AG10803 (cell line): ENCODE measurements at places on chromosomes 2 and 18.

DNA sequence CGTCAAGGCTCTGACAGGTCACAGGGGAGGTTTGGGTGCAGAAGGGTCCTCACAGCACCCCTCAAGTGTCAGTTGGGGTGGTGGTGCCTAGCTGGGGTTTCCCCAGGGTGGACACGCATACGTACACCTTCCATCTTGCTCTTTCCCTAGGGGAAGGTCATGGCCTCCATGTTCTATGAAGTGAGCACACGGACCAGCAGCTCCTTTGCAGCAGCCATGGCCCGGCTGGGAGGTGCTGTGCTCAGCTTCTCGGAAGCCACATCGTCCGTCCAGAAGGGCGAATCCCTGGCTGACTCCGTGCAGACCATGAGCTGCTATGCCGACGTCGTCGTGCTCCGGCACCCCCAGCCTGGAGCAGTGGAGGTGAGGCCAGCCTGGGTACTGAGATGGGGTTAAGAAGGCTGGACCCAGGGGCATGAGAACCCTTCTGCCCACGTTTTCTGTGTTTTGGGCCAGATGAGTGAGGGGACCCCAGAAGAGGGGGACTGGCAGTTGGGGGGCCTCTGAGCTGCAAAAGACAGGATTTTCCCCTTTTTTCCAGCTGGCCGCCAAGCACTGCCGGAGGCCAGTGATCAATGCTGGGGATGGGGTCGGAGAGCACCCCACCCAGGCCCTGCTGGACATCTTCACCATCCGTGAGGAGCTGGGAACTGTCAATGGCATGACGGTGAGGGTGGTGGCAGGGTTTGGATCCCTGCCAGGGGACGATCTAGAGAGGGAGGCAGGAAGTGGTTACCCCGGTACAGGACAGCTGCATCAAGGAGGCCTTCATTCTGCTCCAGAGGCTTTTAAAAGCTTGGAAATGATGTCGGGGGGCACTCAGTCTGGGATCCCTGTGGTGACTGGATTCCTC, 20.9 kb downstream of the SLC30A3 start:
- DNase-seq: no peak

GRCh38 chr2:240162531-240162930, 22.1 kb upstream of the OTOS start:
- DNase-seq: no peak

GRCh38 chr2:239910404-239910803, 114.7 kb downstream of the NDUFA10 start:
- no peak for DNase-seq

DNA sequence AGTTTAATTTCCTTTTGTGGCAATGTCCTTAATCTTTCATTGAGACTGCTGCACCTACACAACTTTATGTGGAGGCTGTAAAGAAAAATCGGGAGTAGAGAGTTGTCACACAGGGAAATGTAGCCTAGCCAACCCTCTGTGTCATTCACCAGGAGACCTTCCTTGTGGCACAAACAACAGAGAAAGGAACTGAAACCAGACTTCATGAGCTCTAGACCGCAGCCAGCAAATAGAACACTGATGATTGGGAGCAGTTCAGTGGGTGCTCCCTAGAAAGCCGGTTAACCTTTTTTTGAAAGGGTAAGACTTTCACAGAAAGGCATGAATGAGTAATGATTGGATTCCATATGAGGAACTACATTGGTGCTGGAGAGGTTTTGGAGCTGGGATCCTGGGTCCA, 1752.4 kb upstream of the CELF4 start:
- no peak for DNase-seq

DNA sequence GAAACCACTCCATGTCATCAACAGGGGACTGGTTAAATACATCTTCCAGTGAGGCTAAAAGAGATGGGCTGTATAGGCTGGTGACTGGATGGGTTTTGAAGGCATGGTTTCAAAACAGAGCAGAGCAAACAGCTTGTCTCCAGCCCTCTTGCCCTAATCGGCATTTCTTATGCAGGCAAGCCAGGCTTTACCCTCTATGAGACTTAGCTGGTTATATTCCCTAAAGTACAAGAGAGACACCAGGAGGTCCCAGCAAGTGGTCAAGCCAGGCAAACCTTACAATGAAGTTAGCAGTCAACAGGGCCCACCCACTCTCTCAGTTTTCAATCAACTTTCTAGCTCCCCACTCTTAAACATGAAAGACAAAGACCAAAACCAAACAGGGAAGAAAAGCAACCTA, 19.0 kb downstream of the OSBPL1A start:
- no peak for DNase-seq

DNA sequence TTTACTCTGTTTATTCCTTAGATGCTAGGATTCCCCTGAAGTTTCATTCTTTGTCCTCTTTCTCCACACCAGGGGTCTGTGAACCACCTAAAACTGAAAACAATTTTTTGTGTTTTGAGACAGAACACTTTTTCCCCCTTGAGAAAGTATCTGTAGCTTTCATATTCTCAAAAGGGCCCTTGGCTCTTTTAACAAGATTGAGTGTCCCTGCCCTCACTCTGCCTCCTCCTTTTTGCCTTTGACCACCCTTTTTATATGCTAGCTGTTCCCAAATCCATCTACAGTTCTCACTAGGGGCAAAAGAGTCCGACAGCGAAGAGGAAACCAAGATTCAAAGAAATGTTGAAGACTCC, 883 bp upstream of the EHBP1 start:
- no peak for DNase-seq

DNA sequence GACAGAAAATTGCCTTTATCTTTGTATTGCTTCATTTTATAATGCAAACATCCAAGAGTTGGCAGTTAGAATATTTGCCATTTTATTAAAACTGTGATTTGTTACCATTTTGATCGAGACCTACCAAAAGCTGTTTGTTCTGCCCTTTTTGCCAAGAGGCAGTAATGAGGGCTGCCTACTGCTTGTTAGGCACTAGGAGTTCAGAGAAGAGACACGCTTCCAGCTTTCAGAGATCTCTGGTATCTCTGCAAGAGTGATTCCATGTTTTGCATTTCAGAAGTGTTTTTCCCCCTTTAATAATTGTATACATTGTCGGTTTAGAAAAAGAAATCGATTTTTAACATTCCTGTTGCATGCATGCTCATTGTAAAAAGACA, 628 bp downstream of the MRPL30 start:
- peak; percentile 5 for DNase-seq

GRCh38 chr2:170180031-170180566, 2.2 kb downstream of the MYO3B start:
- DNase-seq: no peak

DNA sequence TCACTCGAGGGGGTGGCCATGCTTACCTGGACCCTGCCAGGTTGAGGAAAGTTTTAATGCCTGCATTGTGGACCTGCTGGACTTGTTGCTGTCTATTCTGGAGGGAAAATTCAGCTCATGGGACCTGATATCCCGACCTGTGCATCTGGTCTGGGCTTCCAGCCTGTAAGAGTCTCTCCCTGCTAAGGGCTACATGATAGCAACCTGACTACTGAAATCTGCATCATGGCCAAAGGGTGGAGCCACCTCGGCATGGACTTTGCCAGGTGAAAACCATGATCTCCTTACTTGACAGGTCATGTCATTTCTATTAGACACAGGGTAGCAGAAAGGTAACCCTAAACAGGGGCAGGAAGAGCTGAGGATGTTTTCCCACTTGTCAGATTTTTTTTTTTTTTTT, 12.9 kb upstream of the SLC66A3 start:
- no peak for DNase-seq

GRCh38 chr2:224442071-224442967, 40.4 kb upstream of the FAM124B start:
- peak; percentile 8 for DNase-seq

- DNase-seq: no peak
Measured at GRCh38 chr2:217562871-217563480, 439.8 kb downstream of the TNS1 start.

DNA sequence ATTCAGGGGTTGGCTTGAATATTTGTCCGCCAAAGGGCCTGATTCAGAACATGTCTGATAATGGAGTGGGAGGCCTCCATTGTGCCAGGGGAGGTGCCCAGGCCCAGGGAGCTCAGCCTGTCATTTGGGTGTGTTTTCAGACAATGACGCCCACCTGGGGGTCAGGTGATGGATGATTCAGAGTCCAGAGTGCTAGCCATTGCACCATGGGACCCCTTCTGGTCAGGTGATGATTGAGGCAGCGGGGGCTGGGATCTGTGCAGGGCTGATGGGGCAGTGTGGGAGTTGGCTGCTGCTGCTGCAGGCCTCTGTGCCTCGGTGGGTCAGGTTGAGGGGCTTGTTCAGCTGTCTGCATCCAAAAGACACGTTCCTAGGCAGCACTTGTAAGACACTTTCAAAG, 8.3 kb upstream of the ARHGEF4 start:
- no peak for DNase-seq

GRCh38 chr2:30026091-30027055, 105.0 kb upstream of the ALK start:
- peak; percentile 55 for DNase-seq

DNA sequence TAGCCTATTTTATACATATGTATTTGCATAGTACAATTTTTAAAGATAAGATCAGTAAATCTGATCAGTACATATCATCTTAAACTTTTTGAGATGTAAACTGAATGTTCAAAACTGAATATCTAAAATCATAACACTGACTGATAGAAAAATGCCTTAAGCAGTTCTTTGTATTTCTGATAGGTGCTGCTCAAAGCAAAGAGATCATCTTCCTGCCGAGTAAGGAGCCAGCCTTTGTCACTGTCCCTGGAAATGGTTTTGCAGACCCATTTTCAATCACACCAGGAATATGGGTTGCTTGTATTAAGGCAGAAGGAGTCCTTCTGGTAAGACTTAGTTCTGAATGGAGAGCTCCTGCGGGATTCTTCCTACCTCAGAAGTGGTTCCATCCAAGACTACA, 135.0 kb downstream of the LAMA3 start:
- DNase-seq: no peak

GRCh38 chr2:173134703-173135102, 59.1 kb downstream of the MAP3K20 start:
- DNase-seq: no peak

DNA sequence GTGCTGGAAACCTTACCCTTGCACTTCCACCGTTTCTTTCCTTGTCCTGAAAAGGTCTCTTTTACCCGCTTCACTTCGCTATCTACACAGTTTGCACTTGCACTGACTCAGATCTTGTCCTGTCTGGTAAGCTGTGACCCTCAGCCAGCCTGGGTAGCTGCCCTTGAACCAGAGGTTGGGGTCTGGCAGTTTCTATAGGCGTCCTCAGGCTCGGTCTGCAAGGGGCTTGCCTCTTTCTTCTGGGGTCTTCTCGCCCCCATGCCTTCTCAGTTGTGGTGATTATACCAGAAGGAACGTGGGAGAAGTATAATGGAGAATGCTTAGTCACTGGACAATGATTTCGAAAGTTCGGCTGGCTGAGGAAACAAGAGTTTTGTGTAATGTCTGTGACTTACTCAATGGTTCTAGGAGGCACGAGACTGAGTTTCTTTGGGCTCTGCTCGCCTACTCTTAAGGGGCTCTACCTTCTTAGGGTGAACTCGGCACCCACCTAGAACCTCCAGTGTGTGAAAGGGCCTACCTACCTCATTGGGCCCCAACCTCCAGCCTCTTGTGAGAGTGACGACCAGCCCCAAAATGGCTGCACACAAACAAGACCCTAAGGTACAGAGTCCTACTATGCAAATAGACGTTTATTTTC, 6.9 kb upstream of the STAT1 start:
- peak; percentile 93 for DNase-seq

- peak; percentile 42 for DNase-seq
Measured at GRCh38 chr2:20065885-20066602, 14.6 kb upstream of the LAPTM4A start.

- DNase-seq: no peak
Measured at GRCh38 chr2:69535817-69536241, 98.6 kb upstream of the NFU1 start.

GRCh38 chr2:168327328-168327727, 79.9 kb upstream of the STK39 start:
- DNase-seq: no peak

GRCh38 chr2:98463988-98464771, 19.5 kb downstream of the INPP4A start:
- DNase-seq: no peak

- DNase-seq: peak; percentile 46
Measured at GRCh38 chr18:74190086-74190485, 41.8 kb downstream of the TIMM21 start.

- DNase-seq: no peak
Measured at GRCh38 chr2:45194596-45194995, 185.3 kb upstream of the SIX2 start.

DNA sequence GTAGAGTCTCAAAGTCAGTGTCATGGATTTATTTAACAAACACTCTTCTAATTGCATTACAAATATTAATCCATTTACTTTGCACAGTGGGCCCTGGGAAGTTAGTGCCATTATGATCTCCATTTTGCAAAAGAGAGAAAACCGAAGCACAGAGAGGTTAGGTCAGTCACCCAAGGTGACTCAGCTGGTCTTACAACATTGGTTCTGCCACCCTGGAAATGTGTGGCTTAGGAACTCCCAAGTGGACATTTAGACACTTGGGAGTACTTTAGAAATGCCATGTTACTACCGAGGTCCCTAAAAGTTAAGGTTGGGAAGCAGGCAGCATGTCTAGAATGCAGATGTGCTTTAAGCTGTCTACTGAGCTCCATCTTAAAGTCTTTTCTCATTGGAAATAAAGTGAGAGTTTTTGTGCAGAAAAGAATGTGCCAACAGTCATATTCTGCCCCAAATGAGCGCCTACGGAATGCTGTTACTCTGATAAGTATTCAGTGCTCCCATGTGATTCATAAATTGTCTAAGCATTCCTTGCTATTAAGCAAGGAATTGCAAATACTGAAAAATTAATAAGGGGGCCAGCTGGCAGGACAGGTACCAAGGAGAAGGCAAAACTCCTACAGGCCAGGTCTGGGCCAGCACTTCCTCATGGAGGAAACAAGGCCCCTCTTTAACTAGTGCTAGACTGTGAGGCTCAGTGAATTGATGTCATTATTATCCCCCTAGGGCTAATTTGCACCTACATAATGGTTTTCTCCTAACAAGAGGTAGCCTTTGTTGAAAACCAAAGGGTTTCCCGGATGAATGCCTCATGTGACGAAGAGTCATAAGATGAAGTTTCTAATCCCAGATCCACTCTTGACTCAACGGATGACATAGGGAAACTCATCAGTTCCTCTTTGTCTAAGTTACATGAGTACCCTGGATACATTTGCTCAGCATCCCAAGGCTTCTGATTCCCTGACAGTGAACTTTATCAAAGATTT, 16.3 kb downstream of the NRP2 start:
- peak; percentile 69 for DNase-seq

GRCh38 chr2:105598829-105599698, 145.6 kb upstream of the NCK2 start:
- no peak for DNase-seq

GRCh38 chr2:224395620-224396390, 6.1 kb downstream of the FAM124B start:
- DNase-seq: no peak

GRCh38 chr2:44267796-44268648, 7.3 kb upstream of the SLC3A1 start:
- peak; percentile 77 for DNase-seq
